Activated CD8-positive, alpha-beta memory T cell treated with anti-CD3 and anti-CD28 coated beads for 36 hours (primary cell): ENCODE measurements at places on chromosomes 13 and 19. TPM values are rescaled to one million over a fixed set of nuclear protein-coding genes. Genes with fewer than 3 reads are reported as not detected.

GJB2 gene
- 16.6 TPM for total RNA-seq

AP3D1 gene
- 94.2 TPM for total RNA-seq

SH3GL1 gene
- total RNA-seq: 41.5 TPM

TMIGD2 gene
- total RNA-seq: 7.7 TPM

CGB1 gene
- total RNA-seq: not detected

ZSCAN1 gene
- not detected for total RNA-seq

ITGBL1 gene
- not detected for total RNA-seq

TEX101 gene
- not detected for total RNA-seq

FXYD7 gene
- total RNA-seq: not detected

PGLYRP1 gene
- not detected for total RNA-seq

TMPRSS9 gene
- total RNA-seq: not detected

SLAIN1 gene
- total RNA-seq: 30.2 TPM

C13orf42 gene
- not detected for total RNA-seq

KLK15 gene
- not detected for total RNA-seq

ERICH4 gene
- not detected for total RNA-seq

UPK1A gene
- 0.38 TPM for total RNA-seq

CYP4F8 gene
- total RNA-seq: not detected

HAUS8 gene
- total RNA-seq: 33.8 TPM

SLC46A3 gene
- 3.8 TPM for total RNA-seq

ZNF583 gene
- 3.7 TPM for total RNA-seq

FXYD5 gene
- 286 TPM for total RNA-seq

ZNF90 gene
- total RNA-seq: 16.7 TPM

FCAR gene
- not detected for total RNA-seq

SYT5 gene
- total RNA-seq: not detected

IL27RA gene
- 60.1 TPM for total RNA-seq

ZNF726 gene
- total RNA-seq: 15.6 TPM

ZNF554 gene
- total RNA-seq: 1.7 TPM

ZNF284 gene
- total RNA-seq: 1.8 TPM

NCCRP1 gene
- total RNA-seq: not detected

RNASEH2A gene
- total RNA-seq: 58.3 TPM
